NCI-H1436 treated with DMSO at 0.1 percent for 48 hours (cell line): ENCODE measurements at places on chromosomes 7 and 10.

DNA sequence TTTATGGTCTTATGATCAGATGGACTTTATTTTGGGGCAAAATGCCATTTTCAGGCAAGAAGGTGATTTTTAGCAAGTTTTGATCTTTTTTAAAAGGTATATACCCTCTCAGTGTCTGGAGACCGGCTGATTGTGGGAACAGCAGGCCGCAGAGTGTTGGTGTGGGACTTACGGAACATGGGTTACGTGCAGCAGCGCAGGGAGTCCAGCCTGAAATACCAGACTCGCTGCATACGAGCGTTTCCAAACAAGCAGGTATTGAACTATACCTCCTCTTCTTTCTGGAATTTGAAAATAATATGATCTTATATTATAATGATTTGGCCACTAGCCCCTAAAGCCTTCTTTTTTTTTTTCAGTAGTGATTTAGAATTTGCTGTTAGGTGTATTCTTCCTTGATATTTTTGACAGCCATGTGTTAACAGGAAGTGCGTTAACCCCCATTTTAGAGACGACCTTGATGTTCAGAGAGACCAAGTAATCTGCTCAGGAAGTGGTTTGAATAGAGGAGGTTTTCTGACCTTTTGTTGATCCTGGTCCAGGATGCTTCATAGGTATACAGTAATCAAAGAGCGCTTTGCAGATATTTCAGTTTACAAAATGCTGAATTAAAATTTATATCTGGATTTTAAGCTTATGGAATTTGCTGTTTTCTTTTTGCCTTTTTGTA is 6.2 kb downstream of the BUB3 start:
- no peak for DNase-seq

GRCh38 chr10:119734396-119735332 is 8.8 kb downstream of the INPP5F start:
- DNase-seq = no peak

- DNase-seq = no peak
These were observed 43.9 kb downstream of the APBB1IP start for GRCh38 chr10:26481914-26482550.

DNA sequence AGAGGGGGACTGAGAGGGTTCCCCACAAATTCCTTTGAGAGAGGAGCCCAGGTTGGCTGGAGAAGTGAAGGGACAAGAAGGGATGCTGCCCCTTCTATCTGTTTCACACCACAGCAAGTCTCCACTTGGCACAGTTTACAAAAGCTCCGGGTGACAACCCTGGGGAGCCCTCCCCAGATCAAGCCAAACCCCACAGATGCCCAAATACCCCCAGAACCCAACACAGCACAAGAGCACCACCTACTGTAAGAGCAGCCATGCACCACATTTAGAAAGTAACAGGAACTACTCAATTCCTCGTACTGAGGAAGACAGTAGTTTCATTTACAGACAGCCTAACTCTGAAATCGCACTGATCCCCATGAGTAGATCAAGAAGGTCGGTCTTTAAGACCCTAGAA is 67.8 kb upstream of the ATP6V0A4 start:
- no peak for DNase-seq

DNA sequence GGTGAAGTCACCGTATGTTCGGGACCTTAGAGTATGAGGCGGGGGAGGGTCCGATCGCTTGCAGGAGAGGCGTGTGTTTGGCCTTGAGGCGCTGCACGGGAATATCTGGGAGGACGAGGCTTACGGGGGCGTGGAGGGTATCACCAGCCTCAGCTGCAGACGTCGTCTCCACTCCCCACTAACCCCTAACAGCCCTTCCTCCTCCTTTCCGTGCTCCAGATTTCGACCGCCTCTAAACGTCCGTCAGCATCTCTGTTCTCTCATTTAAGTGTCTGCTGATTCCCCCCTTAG is 23.5 kb upstream of the ZNF12 start:
- no peak for DNase-seq

DNA sequence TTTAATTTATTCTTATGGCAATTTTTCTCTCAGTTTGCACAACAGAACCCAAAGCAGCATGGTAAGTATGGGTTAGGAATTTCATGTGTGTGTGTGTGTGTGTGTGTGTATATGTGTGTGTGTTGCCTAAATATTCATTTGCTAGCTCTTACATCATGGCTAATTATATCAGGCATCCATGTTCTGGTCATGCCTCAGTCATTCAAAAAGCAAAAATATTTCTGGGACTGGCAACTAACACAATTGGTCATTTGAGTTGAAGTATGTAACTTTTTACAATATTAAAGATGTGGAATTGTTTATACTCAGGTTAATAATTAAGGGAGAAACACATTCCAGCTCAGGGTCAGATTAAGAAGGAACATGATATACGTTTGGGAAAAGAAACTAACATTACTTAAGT is 67.6 kb upstream of the PHYHIPL start:
- DNase-seq = no peak

DNA sequence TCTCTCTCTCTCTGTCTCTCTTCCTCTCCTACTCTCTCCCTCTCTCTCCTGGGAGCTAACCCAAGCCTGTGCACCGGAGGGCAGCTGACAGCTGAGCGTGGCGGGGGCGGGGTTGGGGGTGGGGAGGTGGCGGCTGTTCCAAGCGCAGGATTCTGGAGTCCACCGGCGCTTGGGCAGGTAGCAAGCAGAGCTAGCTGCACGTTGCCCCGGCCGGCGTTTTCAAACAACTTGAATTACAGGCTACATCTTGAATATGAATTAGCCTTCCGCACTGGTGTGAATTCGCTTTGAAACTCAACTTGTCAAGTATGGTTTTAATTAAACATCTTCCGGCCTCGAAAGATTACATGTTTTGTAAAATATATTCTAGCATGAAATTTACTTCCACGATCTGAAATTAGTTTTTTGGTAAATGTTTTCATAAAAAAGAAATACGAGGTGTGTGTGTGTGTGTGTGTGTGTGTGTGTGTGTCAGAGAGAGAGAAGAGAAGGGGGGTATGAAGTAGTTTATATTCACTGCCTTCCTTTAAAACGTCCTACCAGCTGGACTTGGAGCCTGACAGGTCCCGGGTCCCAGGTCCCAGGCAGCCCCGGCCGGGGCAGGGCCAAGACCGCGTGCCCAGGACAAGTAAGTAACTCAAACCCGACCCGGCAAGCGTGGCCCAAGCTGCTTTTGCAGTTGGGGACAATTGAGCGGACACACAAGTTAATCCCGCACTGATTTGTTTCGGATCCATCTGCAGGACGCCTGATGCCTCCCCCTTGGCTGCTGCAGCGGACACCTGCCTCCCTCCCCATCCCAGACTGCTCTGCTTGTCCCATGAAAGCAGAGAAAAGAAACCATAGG is 9.0 kb upstream of the DLX6 start:
- DNase-seq = no peak

DNA sequence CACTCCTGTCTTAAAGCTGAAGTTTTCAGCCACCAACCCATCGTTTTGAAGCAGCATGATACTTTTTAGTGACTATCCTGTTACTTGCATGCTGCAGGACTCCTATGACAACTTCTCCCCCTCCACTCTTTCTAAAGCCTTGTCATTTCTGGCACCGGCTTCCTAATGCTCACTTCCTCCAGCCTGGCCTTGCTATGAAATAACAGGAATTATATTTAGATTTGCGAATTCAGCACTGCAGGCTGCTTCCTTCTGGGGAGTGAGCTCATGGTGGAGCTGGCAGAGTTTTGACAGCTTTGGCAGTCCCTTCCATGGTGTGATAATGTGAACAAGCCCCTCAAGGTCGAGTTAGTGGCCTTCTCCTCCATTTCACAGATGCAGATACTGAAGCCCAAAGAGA is 13.4 kb downstream of the BLNK start:
- no peak for DNase-seq

DNA sequence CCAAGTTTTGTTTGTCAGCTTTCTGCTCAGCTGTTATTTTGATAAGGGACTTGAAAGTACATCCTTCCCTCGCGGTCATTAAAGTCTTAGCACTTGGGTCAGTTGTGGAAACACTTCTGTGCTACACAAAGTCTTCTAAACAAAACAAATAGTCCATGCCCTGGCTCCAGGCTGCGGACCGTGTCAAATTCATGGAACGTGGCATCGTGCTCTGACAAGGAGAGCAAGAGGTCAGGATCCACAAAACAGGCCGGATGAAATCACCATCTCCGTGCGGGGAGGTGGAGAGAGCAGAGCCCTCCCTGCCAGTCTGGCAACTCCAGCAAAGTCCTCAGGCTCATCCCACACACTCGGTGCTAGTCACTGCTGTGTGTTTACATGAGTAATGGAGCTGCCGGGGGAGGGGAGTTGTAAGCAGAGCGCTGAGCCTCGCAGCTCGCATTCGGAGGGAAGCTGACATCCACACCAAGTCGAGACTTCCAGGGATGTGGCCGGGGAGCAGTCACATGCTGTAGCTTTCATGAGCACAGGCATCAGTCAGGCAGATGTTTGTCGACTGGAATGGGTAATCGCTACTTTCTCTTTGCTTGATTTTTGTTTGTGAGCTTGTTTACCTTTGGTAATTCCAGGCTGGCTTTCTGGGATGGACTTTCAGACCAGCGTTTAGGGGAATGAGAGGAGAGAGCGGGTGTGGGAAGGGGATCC is 147.6 kb downstream of the ARID5B start:
- DNase-seq = no peak

DNA sequence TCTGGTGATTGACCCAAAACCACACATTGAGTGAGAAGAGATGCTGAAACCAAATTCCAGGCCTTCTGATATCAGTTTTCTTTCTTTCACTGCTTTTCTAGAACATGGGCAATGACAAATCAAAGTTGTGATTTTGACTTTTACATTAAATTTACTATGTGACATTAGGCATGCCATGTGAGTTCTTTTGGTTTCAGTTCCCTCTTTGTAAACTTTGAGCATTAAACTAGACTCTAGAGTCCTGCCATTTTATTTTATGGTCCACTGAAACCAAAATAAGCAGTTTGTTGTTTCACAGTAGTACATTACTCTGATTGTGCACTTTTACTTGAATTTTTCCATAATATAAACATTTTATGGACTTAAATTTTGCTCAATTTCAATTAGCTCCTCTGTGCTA is 381.1 kb upstream of the SEMA3D start:
- DNase-seq = no peak

GRCh38 chr10:88254091-88254490 is 329.0 kb downstream of the RNLS start:
- no peak for DNase-seq

- no peak for DNase-seq
These were observed 14.3 kb downstream of the PRTFDC1 start for GRCh38 chr10:24938076-24938475.

DNA sequence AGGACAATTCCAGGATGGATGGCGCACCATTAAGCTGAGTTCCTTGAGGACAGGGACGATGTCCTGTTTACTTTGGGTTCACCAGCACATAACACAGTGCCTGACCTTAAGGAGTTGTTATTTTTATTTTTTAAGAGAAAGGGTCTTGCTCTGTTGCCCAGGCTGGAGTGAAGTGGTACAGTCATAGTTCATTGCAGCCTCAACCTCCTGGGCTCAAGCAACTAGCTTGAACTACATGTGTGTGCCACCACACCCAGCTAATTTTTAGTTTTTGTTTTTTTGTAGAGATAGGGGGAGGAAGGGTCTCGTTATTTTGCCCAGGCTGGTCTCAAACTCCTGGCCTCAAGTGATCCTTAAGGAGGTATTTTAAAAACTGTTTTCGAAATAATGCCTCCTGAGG is 1.7 kb upstream of the CALU start:
- no peak for DNase-seq

- DNase-seq = no peak
These were observed 5.1 kb downstream of the TSPAN14 start for GRCh38 chr10:80459047-80459865.

DNA sequence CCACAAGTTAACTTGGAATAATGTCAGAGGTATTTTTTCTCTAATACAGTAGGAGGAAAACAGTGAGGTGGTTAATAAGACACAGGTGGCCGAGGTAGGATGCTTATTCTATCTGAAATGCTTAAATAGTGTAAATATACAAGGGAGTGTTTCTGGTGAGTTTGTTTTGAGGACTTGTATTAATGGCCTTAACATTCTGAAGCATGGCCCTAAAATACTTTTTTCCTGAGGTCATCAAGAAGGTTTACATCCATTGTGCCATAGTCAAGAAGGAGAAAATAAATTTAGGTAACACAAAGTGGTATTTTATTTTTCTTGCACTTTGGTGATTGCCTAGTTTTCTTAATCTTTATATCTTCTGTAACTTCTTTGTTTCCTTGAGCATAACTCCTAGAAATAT is 18.8 kb downstream of the GNAI1 start:
- no peak for DNase-seq

DNA sequence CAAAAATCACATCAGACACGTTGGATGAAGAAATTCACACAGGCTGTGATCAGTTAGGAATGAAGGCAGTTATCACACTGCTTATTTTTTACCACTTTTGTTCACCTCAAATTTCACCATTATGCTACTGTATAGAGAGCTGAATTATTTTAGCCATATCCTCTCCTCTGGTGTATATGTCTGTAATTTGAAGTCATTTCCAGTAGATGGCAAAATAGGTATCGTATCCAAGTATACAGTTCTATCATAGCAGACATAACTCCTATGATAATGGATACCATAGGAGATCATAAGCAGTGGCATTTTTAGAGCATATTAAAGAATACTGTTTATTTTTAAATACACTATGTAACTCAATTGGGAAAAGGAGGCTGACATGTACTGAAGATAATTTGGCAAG is 909.7 kb downstream of the DNAJB9 start:
- DNase-seq = no peak

- no peak for DNase-seq
These were observed 83.2 kb downstream of the CAMK1D start for GRCh38 chr10:12432402-12433189.

GRCh38 chr7:24018331-24018730 is 265.7 kb upstream of the NPY start:
- no peak for DNase-seq

DNA sequence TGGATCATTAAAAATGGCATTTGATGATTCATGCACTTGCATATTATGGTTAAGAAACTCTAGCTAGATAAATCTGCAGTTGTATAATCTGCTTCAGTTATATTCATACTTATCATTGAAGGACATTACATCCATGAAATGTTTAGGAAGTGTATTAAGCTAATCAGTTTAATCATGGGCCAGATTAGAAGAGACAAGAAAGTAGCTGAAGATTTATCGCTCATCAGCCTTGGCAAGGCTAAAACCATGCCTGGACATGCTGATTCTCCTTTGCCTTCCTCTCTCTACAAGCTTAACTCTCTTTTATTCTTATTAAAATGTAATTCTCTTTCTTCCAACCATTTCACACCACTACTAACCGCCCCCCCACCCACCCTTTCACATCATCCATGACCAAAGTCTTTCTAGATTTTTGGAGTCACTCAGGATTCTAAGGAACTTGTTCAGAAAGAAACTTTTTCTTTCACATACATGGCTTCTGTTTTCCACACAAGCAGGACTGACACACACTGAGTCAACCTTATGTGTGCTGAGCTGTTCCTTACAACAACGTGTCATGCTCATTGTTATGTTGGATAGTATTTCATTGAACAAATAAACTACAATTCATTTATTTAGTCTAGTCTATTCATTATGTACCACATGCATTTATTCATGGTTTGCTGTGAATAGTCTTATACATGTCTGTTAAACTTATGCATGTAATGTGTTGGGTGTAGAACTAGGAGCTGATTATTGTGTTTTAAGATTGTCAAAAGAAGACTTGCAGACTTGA is 227.3 kb upstream of the SP8 start:
- DNase-seq = no peak

GRCh38 chr7:137423321-137423720 is 79.8 kb upstream of the PTN start:
- DNase-seq = no peak
